Activated T-helper 1 cell treated with anti-CD3 and anti-CD28 coated beads, Interleukin-12 subunit alpha, Interleukin-12 subunit beta, Interleukin-2, Interleukin-4 antibody, amounts not matched to agents 30 ng/mL and 10 ng/mL and 1 ng/mL, durations not matched to agents 14 hours and 24 hours and 36 hours (primary cell): ENCODE measurements at places on chromosomes 4 and X.

GRCh38 chrX:132532913-132533312 is 44.1 kb upstream of the MBNL3 start:
- DNase-seq: no peak

DNA sequence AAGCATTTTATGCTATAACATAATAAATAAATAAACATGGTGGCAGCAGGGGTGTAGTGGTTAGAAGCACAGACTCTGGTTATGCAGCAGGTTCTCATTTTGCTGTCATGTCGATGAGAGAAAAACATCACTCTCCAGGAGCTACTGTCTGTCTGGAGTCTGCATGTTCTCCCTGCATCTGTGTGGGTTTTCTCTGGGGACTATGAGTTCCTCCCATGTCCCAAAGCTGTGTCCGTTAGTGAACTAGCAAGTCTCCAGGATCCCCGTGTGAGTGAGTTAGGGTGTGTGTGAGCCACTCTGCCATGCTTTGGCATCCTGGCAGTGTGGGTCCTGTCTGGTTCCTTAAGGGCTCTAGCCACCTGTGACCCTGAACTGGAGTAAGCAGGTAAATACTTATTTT is 585.6 kb upstream of the AGA start:
- no peak for DNase-seq

- no peak for DNase-seq
Observed at GRCh38 chr4:182143086-182143821, 99.9 kb upstream of the TENM3 start.

DNA sequence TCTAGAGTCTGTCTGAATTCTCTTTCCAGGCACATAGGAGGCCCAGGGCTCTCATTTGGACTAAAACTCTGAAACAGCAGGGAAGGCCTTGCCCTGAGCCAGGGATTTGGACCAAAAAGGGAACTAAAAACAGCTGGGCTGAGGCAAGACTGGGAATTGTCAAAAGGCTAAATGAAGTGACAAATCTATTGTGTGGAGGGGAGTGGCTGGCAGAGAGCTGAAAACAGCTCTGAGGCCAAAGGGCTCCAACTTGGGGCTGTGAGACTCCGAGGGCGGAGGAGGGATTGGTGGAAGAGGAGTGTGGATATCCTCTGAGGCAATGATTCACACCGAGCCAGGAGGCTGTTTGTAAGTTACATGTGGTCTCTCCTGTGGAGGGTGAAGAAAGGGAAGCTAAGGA is 63.2 kb downstream of the PHEX start:
- DNase-seq: no peak

DNA sequence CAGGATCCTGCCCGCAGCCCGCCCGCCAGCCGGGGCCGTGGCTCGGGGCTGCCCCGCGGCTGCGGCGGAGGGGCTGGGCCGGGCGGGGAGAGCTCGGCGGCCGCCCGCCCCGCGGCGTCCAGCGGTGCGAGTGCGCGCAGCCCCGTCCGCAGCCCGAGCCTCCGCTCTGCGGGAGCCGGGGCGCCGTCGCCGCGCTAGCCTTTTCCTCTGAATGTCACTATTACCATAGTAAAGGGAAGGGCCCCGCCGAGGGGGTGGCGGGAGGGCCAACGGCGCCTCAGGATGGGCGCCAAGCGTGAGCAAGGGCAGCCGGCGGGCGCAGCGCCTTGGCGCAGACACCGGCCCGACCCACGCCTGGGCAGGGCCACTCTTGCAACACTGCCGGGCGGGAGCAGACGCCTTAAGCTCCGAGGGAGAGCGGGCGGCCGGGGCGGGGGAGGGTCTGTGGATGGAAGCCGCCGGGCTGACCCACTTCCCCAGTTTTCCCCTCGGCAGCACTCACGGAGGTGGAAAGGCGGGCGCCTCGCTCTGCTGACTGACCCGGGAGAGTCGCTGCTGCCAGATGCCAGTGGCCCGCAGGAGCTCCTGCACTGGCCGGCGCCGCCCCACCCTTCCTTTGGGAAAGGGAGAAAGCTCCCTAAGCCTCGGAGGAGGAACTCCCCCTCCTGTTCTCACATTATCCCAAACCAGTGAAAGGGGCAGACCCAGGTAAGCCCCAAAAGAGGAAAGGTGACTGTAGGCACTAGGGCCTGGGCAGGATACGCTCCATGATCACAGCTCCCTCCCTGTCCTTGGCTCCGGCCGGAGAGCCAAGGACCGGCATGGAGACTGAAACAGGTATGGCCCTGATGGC is 329.4 kb downstream of the HNRNPD start:
- no peak for DNase-seq
